ENCODE measurements at places on chromosomes 11 and 22.

GRCh38 chr11:66316849-66317251 is at the start of gene CD248:
CD248 (minus strand) TSS chr11:66317044; CDS start chr11:66317027, 17 bp downstream.
- DNase-seq, result no peak

GRCh38 chr11:8032122-8032521 is 45.0 kb downstream of the EIF3F start:
- no peak for DNase-seq

GRCh38 chr11:8268530-8269400 is 5.1 kb upstream of the LMO1 start:
- DNase-seq, result peak; percentile 31

DNA sequence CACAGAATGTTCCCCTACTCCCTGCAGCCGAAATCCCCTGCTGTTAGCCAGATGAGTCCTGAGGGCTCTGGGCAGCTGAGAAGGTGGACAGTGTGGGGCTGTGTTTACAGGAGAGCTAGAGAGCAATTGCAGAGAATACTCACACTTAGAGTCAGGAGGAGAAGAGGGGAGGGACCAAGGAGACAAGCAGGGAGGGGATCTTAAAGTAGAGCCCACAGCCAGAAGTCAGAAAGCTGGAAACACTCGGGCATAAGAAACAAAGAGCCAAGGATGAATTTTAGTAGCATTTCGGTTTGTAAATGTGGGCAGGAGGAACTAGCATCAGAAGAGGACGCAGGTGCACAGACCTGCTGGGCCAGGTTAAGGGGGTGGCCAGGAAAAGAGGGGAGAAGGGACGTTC is 1435.9 kb downstream of the BRD1 start:
- no peak for DNase-seq

DNA sequence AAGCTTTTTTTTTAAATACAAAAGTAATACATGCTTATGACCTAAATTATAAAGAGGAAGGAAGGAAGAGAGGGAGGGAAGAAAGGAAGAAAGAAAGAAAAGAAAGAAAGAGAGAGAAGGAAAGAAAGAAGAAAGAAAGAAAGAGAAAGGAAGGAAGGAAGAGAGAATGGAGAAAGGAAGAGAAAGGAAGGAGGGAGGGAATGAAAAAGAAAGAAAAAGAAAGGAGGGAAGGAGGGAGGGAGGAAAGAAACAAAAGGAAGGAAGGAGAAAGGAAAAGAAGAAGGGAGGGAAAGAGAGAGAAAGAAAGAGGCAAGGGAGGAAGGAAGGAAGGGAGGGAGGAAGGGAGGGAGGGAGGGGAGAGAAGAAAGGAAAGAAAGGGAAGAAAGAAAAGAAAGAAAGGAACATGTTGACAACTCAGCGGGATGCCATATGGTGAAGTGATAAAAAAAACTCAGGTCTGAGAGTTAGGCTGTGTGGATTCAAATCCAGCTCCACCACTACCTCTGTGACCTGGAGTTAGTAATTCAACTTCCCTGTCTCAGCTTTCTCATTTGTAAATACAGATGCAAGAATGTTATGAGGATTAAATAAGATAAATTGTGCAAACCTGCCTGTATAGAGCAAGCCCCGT is 9.6 kb upstream of the EED start:
- no peak for DNase-seq

DNA sequence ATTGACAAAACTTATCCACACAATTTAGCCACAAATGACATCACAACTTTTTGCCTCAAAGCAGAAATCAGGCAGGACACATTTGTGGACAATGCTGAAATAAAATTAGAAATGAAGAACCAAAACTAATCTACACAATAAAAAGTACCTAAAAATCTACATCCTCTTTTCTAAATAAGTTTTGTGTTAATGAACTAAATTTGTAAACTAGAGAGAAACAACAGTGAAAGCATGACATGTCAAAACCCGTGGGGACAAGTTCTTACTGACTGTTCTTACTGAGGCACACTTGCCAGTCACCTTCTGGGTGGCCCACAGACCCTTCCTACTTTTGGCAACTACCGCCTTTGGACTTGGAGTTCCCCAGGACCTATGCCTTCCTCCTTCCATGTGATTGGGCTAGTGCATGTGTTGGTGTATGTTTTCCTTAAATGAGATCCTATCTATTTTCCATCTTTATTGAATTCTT is 60.7 kb upstream of the MUC15 start:
- no peak for DNase-seq

GRCh38 chr11:32420937-32421901 is 14.1 kb downstream of the WT1 start:
- DNase-seq, result no peak

DNA sequence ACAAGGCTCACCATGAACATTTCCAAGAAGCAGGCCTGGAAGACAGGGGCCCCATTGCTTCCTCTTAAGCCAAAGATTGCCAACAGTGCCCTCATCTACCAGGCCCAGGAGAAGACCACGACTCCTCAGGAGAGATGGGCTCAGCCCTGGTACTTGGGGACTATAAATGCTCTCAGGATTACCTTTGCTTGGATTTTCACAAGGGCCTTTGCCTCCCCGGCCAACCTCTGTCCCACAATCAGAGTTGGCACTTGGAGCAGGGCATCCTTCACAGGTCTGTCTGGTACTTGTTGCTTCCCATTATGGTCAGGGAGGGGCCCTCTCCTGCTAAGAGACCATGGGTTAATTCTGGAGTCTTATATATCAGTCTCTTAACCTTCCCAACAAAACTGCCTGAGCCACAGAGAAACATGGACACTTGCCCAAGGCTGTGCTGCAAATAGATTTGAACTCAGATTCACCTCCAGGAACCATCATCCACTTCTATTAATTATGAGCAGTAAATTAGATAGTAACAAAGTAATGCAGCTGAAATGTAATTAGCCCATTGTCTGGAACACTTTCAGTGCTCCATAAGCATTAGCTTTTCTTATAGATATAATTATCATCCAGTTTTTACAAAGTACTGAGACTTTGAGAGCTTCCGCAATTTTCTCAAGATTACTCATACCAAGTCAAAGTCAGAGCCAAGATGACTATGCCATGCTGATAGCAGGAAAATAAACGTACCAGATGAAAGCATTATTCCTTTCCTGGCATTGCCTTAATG is 33.5 kb downstream of the POU2AF3 start:
- DNase-seq, result no peak

GRCh38 chr22:28464127-28464526 is 215.5 kb downstream of the TTC28 start:
- no peak for DNase-seq

DNA sequence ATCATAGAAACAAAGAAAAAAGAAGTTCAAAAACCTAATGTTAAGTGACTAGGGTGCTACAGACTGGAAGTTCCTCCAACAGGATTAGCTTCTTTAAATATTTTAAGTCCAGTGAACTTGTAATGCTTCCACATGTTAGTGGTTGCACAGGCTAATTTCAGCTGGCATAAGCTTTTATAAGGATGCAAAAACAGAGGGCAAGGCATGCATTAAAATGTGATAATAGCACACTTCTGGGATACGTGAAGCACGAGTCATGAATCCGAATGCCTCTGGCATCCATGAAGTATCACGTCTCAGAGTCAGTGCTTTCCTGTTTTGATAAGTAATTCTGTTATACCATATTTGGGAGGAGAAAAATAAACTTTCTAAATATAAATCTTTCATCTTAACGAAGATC is 106.8 kb downstream of the DCDC1 start:
- DNase-seq, result no peak

GRCh38 chr22:45881524-45881875 is 95.5 kb downstream of the WNT7B start:
- no peak for DNase-seq

GRCh38 chr22:24214467-24215285 is 30.2 kb downstream of the GGT5 start:
- DNase-seq, result no peak

DNA sequence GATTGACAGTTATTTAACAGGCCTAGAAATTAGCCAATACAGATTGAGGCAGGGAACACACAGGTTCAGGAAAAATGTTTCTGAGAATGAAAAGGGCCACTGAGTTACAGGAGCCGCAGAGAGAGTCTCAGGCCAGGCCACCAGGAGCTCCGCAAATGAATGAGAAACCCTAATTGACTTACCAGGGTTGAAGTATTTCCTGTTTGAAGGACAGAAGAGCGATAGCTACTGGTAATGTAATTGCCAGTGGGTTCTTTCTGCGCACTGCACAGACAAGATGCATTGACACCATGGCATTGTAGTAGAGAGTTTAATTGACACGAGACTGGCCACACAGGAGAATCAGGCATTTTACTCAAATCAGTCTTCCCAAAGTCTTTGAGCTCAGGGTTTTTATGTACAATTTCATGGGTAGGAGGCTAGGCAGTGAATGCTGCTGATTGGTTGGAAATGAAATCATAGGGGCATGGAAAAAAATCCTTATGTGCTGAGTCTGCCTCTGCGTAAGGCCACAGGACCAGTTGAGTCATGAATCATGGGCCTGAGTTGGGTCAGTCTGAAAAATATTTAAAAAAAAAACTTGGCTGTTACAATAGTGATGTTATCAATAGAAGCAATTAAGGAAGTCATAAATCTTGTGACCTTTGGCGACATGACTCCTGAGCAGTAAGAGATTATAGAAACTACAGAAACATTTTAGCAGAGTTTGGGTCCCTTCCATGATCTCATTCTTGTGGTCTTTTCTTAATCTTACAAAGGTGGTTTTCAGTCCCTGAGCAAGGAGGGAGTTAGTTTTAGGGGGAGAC is 203.8 kb downstream of the CASP12 start:
- DNase-seq, result no peak

- DNase-seq, result no peak
Measured at GRCh38 chr11:12943311-12943710, 65.8 kb upstream of the RASSF10 start.

- DNase-seq, result peak; percentile 94
Measured at GRCh38 chr22:37197451-37198257, 9.6 kb upstream of the C1QTNF6 start.

GRCh38 chr11:130315354-130315970 is 745 bp upstream of the ZBTB44 start:
- DNase-seq, result no peak

GRCh38 chr11:62462508-62462892 is 43.7 kb downstream of the SCGB1A1 start:
- DNase-seq, result no peak

DNA sequence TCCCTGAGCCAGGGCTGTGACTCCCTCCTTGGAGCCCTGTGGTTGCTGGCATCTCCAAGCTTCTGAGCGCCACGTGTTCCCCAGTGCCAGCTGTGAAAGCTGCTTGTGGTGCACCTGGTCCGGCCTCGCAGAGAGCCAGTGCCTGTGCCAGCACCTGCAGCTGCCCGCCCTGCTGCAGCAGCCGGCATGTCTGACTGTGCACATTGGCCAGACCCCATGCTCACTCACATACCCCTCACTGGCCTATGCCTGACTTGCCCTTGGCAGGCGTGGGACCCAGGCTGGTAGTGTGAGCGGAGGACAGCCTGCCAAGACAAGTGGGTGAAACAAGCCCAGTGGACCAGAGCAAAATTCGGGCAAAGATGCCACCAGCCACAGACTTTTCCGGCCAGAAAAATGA is 9.8 kb downstream of the MRPL48 start:
- no peak for DNase-seq

DNA sequence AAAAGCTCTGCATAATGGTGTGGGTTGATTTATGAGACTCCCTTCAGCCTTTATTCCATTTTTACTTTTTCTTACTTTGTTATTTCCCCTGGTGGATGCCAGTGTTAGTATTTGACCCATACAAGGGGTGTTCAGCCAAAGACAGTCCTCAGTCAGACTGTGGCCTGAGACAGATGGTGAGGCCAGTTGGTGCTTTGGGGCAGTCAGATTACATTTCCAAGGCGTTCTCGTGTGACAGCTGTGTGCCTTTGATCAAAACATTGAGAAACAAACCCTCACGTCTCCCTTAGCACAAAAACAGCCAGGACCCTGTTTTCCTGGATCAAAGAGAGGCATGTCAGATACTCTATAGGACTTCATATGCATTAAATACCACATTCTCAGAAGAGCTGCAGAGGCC is 31.3 kb upstream of the SLN start:
- no peak for DNase-seq

DNA sequence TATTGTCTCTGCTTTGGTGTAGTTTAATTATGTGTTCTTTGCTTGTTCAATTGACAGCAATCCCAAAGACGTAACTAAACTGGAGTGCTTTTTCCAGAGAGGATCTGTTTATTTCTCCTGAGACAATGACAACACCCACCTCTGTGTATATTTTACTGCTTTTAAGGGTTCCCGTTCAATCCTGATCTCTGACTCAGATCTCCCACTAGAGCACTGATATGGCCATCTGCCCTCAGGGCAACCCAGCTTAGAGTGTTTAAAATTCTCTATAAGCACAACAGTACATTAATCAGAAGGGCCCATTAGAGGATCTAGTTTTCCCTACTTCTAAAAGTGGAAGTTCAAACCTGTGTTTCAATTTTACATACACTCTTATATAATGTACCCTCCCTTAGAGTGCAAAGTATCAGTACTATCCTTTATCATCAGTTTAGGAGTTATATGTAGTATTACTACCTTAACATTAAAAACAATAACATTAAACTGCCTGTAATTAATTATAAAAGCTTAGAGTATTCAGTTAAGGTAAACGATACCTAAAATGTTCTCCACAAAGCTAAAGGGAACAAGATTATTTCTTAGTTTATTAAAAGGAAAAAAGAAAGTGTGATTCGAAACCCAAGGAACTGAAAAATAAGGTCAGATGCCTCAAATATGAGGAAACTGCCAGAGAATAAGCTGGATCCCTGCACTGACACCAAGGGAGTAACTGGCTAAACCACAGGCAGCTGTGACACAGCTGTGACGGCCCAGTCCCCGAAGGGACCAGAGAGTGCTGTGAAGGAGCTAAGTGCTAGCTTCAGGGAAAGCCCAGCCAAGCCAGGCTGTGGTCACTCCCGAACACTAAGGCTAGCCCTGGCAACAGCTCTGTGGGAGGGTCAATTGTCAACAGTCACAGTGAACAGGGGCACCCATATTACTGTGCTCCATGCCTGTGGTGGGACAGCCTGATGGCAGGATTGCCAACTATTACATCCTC is 15.2 kb downstream of the UFD1 start:
- no peak for DNase-seq

DNA sequence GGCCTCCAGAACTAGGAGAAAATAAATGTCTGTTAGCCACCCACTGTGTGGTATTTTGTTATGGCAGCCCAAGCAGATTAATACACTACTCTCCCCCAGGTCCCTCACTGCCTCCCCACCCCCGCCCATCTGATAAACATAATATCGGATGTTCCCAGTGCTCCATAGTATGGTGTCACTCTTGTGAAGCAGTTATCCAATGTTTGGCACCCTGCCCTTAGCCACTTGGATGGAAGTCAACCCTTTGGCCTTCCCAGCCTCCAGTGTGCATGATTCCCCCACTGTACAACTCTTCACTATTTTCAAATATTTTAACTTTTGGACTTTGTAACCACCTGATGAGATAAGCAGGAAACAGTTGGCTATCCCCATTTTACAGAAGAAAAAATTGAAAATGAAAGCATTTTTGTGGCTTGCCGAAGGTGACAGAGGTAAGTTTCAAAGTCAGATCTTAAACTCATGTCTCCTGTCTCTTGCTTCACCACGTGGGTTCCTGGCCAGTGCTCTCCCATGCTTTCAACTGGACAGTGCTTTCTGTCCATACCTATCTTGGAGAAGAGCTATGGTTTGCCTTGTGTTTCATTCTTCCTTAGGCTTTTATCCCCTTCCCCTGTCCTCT is 53.2 kb downstream of the ALX4 start:
- DNase-seq, result no peak
